ENCODE measurements at places on chromosomes 3 and 15.

DNA sequence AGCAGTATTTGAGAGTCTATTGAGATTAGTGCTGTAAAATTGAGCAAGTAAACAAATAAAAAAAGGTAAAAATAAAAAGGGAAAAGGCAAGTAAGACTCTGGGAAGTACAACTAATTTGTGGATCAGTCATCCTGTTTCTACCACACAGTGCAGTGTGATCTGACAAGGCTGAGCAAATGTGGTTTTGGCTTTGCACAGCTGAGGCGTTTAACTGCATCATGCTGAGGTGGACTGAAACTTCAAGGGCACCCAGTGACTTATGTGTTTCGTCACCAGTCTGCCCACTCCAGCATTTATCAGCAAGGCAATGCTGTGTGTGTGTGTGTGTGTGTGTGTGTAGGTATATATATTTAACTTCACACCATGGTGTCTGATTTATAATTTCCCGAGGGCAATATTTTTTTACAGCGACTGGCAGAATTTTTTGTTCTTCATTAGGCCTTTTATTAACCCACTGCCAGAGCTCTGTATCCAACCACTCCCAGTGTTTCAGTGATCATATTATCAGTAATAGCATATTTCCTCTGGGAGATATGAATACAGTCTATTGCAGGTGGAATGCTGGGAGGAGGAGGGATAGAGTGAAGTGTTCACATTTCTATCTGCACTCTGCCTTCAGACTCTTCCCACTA, 131.5 kb upstream of the SATB1 start:
- no peak for DNase-seq

DNA sequence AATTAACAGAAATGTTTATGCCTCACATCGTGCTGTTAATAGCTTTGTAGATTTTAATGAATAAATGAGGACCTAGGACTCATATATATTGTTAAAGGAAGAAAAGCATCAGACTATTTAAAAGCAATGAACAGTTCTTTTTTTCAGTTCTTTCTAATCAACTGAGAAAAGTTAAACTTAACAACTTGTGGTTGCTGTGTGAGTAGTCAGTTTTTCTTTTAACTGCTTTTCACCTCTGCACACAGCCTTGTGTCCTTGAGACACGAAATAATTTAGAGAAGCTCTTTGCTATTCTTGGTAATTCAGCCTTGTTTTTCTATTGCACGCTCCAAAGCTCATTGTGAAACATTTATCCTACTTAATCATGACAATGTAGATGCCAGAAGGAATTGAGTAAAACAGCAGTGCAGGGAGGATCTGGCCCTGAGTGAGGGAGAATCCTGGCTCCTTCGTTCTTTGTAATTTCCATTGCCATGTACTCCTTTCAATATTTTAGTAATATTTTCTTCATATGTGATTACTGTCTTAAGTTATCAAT, 499.0 kb downstream of the PYDC2 start:
- DNase-seq, result no peak

- no peak for DNase-seq
Observed at GRCh38 chr3:111926266-111926676, 52.6 kb upstream of the ABHD10 start.

- DNase-seq, result no peak
Observed at GRCh38 chr15:57327985-57328471, 48.3 kb upstream of the CGNL1 start.

GRCh38 chr3:123618768-123619484, 34.1 kb upstream of the HACD2 start:
- peak; percentile 74 for DNase-seq

DNA sequence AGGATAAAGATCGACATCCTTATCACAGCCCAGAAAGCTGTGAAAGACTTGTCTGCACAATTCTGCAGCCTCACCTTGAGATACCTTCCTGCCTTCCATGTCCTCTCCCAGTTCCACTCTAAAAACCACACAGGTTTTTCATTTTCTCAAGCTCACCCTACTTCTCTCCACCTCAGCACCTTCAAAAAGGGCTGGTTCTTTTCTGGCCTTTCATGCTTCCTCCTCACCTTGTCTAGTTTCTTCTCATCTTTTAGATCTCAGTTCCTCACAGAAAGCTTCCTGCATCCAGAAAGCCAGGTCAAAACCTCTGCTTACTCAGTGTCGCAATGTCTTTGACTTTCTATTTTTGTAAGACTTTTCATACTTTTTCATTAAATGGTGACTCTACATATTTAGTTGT, 140.2 kb upstream of the STT3B start:
- DNase-seq, result no peak

GRCh38 chr3:42505849-42506410, 3.5 kb downstream of the VIPR1 start:
- DNase-seq, result peak; percentile 13

DNA sequence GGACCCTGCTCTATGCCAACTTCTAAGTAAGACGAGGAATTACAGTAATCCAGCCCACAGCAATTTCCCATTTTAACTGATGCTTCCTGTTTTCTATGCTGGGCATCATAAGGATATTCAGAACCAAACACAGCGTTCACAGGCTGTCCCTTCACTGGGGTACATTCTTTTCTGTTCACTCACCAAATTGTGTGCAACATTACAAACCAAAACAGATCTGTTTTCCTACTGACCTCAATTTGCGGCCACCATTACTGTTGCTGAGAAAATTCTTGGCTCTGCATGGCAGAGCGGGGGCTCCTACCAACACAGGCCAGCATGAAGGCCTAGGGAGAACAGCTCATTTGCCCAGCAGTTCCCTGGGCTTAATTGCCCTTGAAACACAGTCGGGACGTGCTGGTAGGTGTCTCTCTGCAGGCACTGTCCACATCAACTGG, 76.5 kb downstream of the MYO1E start:
- DNase-seq, result no peak

- DNase-seq, result no peak
Observed at GRCh38 chr15:71810256-71811035, at the start of gene NR2E3. Gene NR2E3, plus strand, starts transcription at chr15:71810554. Its CDS starts 190 bp downstream, at chr15:71810744.

DNA sequence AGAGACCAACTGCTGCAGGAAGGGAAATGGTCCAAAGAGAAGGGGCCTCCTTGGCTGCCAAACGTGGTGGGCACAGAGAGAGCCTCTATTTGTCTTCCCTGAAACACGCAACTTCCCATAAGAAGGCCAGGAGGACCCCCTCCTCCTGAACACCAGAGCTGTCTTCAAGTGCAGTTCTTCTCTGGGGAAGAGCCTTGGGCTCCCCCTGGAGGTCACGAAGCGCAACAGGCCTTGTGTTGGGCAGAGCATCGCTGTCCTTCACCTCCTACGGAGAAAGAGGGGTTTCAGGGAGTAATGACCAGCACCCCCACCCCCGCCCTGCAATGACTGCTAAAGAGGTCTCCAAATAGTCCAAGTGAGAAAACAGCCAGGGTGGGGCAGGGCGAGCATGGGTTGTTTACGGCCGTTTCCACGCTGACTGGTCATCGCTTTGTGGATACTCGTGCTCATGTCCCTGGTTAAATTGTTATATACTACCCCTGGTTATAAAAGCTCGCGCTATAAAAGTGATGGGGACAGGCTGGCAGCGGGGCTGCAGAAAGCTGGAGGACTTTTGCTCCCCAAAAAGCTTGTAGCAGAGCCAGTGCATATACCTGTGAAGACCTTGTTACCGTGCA, 397.5 kb upstream of the ATP10A start:
- DNase-seq, result no peak
